8988T (cell line): ENCODE measurements at places on chromosomes 2 and 18.

- DNase-seq: no peak
These were observed 87.9 kb upstream of the GULP1 start for GRCh38 chr2:188203776-188204175.

- no peak for DNase-seq
These were observed 74.5 kb upstream of the NCKAP5 start for GRCh38 chr2:133642791-133643191.

DNA sequence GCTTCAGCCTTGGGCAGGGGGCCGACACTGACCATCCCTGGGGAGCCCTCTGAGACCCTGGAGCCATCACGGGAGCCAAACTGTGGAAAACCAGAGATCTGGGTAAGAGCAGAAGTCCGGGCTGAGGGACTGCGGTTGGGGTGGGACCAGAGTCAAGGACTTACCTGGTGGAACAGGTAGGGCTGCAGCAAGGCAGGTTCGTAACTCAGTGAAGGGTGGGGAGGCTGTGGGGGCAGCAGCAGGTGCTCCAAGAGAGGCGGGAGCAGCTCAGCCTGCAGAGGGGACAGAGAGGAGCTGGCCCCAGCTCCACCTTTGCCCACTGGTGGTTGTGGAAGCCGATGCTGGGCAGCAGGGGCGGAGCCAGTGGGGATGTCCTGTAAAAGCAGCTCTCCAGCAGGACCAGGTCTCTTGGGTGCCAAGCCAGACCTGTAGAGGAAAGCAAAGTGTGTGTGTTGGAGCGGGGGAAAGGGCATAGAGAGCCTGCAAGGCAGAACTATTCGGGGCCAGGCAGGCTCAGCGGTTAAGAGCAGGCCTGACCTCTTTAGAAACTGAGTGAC is 6.7 kb downstream of the PTPRN start:
- DNase-seq: no peak

DNA sequence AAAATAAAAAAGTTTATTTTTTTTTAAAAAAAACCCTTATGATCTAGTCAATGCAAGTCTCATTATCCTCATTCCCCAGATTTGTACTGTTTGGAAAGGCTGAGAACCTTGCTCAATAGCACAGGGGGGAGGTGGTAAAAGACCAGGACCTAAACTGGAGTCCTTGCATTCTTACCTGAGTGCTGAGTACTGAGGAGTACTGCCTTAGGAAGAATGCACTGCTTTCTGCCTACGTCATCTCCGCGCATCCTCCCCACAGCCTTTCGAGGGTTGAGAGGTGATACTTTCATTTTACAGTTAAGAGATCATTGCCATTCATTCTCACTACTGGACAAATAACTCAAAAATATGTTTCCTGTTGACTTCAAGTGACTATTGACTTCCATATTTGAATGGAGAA is 73.8 kb downstream of the MAP3K20 start:
- no peak for DNase-seq

- DNase-seq: no peak
These were observed 66.1 kb upstream of the DTNA start for GRCh38 chr18:34643989-34644388.

- no peak for DNase-seq
These were observed 6.4 kb downstream of the MYT1L start for GRCh38 chr2:2324565-2325101.

DNA sequence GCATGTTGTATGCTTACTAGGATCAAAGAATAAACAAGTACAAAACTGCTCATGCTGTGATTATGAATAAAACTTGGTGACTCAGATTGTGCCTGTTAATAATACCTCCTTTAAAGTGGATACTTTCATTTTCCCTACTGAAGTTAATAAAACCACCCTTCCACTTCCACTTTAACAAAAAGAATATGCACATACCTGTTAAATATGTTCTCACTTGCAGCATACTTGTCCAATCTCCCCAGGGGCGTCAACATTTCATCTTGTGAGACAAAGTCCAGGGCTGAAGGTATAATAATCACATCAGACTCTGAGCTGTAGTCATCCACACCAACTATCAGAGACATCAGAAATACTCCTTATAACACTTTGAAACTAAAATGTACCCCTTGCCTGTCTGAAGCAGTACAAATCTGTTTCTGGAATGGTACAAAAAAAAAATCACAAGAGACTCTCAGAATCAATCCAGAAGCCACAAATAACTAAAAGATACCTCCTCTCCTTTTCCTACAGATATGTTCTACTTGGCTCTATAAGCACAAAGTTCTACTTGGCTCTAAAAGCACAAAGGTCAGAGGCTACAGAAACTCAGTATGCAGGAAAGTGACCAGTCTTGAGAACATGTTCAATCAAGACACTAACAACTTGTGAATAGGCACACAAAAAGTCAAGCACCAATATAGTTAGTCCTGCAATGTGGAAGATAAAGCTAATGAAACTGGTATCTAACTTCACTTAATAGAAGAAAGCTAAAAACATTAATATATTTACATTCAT is 19.3 kb downstream of the PPP4R1 start:
- DNase-seq: no peak

DNA sequence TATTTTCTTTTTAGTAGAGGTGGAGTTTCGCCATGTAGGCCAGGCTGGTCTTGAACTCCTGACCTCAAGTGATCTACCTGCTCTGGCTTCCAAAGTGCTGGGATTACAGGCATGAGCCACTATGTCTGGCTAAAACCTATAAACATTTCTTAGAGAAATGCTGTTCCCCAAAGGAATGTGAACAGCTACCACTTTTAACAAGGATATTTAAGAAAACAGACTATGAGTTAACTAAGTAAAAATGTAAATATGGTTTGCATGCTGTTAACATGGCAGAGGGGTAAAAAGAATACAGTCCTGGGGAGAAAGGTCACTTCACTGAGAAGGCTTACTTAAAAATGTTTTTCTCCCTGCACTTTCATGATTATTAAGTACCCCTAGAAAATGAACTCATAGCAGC is 57.1 kb downstream of the SLC16A14 start:
- DNase-seq: no peak
